Inflammatory macrophage (primary cell): ENCODE measurements at places on chromosomes 16 and 17.
A peak's percentile ranks its signal among the peaks of the same experiment; 100 is the strongest.

DNA sequence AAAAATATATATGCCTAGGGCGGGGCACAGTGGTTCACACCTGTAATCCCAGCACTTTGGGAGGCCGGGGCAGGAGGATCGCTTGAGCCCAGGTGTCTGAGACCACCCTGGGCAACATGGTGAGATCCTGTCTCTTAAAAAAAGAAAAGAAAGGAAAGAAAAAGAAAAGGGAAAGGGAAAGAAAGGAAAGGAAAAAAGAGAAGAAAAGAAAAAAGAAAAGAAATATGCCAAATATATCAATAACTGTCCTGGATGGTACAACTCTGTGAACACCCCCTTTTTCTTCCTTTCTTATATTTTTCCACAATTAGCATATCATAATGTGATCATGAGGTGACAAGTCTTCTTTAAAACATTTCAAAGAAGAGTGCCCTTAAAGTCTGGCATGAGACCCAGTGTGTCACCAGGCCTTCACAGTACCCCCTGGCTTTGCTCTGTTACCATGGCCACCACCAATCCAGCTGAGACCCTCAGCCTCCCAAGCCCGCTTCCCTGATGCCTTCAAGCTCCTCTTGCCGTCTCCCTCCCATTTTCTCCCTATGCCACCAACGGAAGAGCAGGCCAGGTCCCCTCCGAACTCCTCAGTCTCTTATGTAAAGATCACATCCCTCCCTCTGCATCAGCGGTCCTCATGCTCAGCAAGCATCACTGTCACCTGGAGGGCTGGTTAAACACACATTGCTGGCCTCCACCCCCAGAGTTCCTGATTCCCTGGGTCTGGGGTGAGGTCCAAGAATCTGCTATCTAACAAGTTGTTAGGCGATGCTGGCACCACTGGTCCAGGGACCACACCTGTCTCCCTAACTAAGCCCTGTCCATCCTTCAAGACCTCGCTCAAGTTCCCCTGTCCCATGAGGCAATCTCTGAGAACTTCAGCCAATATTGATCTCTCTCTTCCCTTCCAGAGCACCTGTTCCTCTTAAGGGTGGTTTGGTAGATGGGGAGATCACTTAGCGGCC lies 44.5 kb downstream of the CUEDC1 start:
- no peak for DNase-seq

- peak; percentile 94 for DNase-seq
These were observed at the start of gene ZNHIT3 for GRCh38 chr17:36486204-36487194. Gene ZNHIT3 (plus strand): TSS chr17:36486681. CDS start chr17:36486700, 19 bp downstream.

DNA sequence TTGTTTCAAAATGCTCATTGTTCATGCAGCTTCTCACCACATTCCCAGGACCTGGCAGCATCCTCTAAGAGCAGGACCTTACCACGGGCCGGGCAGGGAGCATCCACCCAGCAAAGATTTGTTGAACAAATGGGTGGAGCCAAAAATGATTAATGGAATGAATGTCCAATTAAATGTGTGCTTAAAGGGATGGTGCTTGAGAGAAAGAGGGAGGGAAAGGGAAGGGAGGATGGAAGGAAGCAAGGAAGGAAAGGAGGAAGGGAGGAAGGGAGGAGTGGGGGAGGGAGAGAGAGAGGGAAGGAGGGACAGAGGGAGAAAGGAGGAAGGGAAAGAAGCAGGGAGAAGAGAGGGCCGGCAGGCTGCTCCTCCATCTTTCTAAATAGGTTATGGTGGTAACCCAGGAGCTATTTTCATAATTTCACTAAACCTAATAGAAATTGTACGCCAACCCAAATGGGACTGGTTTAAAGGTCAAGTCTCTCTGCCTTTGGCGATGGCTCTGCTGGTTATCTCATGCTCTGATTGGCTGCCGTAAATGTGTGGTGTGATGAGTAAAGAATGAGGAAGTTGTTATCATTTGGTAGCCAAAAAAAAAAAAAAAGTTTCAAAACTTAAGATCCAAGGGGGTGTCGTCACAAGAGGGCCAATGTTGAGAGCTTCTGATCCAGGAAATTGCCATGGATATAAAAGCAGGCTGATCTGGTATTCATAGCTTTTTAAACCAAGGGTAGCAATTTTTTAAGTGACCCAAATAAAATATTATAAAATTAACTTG lies 126.7 kb upstream of the FOXF1 start:
- no peak for DNase-seq

GRCh38 chr16:30659507-30660423 lies 1.5 kb downstream of the FBRS start:
- DNase-seq = no peak

GRCh38 chr16:85422196-85422631 lies 190.9 kb upstream of the GSE1 start:
- DNase-seq = no peak

DNA sequence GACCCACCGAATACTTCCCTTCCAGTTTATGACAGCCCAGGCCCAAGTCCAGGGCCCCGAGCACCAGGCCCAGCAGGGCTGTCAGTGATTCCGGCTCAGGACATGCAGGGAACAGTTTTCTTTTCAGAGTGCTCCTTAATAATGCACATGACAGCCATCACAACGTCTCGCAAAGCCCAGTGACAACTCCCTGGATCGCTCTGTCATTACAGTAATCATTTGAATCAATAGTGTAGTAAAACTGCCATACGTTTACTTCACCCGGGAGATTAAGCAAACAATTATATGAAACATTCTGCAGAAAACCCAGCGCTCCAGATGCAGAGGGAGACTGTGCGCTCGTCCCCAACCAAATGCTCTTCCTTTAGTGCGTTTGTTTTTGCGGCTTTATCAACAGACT lies 162.6 kb upstream of the CDH13 start:
- no peak for DNase-seq

DNA sequence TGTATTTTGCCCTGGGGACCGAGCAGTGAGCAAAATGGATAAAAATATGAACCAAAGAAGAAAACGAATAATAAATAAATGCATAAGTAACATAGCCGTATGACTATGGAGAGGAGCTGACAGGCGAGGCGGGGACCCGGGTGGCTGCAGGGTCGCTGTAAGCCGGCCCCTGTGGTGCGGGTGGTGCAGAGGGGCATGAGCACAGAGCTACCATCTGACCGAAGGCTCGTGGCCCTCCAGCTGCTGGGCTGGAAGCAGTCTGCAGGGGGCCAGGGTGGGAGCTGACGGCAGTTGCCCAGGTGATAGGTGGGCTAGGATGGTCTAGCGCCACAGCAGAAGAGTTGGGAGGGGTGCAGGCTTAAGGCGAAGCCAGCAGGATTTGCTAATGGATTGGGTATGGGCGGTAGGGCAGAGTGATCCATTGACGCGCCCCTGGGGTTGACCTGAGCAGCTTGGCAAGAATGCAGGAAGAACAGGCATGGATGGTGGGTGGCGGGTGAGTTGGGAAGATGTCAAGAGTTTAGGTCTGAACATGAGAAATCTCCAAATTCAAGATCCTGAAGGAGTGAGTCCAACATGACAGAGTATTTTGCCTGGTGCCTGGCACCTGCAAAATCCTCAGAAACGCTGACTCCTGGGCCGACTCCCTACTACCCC lies 228.0 kb downstream of the FOXL1 start:
- no peak for DNase-seq

DNA sequence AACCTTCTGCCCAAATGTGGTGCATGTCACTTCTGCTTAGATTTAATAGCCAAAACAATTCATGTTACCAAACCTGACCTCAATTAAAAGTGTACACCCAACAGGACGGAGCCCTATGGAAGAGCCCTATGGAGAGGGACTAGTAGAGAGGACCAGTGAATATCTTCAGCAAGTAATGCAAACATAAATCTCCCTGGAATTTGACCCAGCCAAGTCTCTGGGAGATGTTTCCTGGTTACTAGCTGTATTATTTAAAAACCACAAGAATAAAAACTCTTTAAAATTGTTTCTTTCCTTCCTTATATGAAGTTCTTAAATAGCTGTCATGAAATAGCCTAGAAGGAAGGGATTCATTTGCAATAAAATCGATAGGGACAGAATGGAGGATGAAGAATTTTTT lies 255.8 kb downstream of the CDH11 start:
- DNase-seq = no peak

- no peak for DNase-seq
These were observed 596 bp downstream of the SEPHS2 start for GRCh38 chr16:30445149-30445407.

DNA sequence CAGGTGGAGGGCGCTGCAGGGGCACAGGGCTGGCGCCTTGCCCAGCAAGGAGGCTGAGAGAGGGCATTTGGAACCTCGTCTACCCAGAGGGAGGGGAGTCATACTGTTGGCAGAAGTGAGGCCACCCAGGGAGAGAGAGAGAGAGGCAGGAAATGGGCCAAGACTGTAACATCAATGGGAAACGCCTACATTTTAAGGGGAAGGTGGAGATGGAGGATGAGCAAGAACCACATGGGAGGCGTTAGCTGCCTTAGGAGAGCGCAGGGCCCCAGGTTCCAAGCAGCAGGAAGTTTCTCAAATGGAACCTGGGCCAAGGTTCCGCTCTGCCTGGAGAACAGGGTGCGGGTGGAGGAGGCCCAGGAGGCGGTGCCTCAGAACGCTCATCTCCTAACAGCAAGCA lies 2.7 kb upstream of the WFDC1 start:
- peak; percentile 11 for DNase-seq

DNA sequence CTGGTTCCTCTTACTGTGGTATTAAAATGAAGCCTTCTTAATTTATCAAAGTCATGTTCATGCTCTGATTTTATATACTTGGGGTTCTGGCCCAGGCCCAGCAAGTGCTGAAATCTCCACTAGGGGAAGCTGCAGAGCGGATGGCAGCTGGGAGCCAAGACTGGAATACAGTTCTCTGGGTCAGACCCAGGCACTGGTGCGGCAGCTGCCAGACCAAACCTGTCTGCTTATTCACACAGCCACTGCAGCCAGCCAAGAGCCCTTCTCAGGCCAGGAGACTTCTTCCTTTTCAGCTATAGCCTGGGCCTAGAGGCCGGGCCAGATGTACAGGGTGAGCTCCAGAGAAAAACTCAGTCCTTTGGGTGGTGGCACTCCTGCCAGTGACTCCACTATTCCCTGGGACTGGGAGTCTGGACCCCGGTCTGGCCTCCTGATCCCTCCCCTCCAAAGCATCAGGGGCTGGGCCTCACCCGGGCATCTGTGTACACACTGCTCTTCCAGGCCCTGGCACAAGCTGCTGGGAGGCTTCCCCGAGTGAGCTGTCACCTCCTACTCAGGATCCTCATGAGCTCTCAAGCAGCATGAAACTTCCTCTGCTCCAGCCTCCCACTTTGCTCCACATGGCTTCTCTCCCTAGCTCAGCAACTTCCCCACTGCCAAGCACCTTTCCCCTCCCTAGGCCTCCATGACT lies 24.4 kb downstream of the ATP6V0D1 start:
- peak; percentile 56 for DNase-seq

GRCh38 chr16:9463461-9463860 lies 372.0 kb downstream of the HAPSTR1 start:
- no peak for DNase-seq

- no peak for DNase-seq
These were observed 4.3 kb downstream of the C16orf74 start for GRCh38 chr16:85746460-85747215.
